Amniotic stem cell (primary cell): ENCODE measurements at places on chromosomes 11 and 22.

- DNase-seq: no peak
Measured at GRCh38 chr22:20117633-20118299, 740 bp upstream of the TRMT2A start.

GRCh38 chr11:75554258-75555022 is 7.6 kb upstream of the SERPINH1 start:
- DNase-seq: peak; percentile 91

GRCh38 chr22:22772883-22773282 is 114.7 kb upstream of the IGLL5 start:
- DNase-seq: no peak

- DNase-seq: no peak
Measured at GRCh38 chr11:85673393-85673792, 8.5 kb upstream of the CREBZF start.

DNA sequence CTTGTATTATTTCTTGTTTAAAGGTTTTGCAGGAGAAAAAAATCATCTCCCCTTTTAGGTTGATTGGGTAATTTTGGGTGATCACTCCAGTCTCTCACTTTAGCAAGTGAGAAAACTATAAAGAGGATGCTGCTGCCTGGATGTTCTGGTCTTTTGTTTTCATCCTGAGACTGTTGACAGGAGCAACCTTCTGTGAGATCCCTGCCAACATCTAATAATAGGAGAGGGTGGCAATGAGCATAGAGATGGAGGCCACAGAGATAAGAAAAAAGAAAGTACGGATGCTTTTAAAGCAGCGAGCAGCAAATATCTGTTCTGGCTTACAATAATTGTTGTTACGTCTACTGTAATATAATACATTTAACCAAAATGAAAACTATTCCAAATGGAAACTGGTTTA is 293.6 kb upstream of the MTNR1B start:
- DNase-seq: no peak

GRCh38 chr22:37248251-37248650 is 4.2 kb upstream of the RAC2 start:
- DNase-seq: no peak

GRCh38 chr11:7636350-7636749 is 37.0 kb downstream of the CYB5R2 start:
- no peak for DNase-seq

- no peak for DNase-seq
Measured at GRCh38 chr11:130121445-130121978, 38.1 kb upstream of the ST14 start.

- no peak for DNase-seq
Measured at GRCh38 chr11:16969010-16969999, 44.9 kb downstream of the PLEKHA7 start.

DNA sequence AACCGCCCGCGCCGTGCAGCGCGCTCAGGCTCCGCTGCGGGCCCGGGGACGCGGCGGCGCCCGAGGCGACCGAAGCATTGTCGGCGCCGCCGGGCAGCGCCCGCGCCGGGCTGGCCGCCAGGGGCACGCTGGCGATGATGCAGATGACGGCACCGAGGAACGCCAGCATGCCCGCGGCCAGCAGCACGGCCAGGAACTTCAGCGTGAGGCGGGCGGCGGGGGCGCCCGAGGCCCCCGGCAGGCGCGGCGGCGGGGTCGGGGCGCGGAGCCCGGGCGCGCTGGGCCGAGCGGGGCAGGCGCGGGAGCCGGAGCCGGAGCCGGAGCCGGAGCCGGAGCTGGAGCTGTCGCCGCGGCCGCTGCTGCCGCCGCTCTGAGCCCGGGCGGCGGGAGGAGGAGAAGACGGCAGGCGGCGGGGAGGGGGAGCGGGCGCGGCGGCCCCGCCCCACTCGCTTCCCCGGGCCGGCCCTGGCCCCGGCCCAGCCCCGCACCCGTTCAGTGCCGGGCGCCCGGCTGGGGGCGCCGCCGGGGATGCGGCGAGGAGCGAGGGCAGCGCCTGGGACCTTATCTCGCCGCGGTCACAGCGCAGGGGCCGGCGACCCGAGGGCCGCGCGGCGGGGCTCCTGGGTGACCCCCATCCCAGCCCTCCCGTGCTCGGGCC is at the start of gene NPTXR:
Gene NPTXR, minus strand, starts transcription at position 372 of the 658 bp plus-strand sequence.
- DNase-seq: peak; percentile 26

GRCh38 chr11:59212744-59213631 is at the start of gene MPEG1:
Gene MPEG1, minus strand, starts transcription at chr11:59212927. Its CDS starts 62 bp downstream, at chr11:59212865.
- no peak for DNase-seq

DNA sequence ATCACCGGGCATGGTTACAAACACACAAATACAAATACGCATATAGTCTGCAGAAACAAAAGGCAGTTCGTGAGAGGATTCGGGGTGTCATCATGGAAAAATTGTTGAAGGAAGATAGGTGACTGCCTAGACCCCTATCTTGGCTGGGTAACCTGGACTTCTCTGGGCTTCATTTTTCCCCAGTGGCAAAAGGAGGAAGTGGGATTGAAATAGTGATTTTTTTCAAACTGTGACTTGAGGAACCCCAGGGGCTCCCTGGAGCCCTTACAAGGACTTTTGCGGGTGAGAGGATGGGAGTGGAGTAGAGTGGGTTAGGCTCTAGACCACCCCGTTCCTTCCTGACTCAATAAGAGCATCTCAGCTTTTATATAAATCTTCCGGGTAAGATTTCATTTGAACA is 1.0 kb upstream of the ELF5 start:
- no peak for DNase-seq

DNA sequence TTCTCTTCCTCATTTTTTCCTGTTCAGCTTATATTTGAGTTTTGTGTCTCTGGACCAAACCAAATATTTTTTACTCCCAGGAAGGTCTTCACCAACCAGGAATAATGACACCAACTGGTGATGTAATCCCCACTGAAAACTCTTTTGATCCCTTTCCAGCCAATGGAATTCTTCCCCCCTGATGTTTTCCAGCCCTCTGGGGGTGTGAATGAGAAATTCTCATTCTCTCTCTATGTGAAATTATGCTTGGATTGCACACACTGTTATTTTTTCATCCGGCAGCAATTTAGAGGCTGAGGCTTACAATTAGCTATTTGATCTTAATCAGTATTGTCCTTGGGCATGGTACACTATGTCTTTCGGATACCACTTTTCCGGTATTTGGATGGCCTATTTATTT is 39.5 kb upstream of the SLC1A2 start:
- DNase-seq: no peak

- no peak for DNase-seq
Measured at GRCh38 chr11:60634126-60634525, 65.3 kb upstream of the MS4A8 start.

DNA sequence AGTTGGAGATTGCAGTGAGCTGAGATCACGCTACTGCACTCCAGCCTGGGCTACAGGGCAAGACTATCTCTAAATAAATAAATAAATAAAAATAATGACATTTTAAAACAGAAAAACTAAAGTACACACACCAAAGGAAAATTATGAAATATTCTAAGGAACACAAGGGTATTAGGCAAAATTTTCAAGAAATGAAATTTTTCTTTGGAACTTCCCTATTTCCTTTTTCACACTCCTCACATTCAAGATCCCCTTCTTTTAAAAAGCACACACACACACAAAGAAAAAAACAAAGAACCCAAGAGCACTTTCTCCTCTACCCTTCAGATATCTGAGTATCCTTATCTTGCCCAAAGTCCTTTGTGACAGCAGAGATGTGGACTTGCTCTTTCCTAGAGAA is 92.8 kb downstream of the CCDC73 start:
- no peak for DNase-seq

DNA sequence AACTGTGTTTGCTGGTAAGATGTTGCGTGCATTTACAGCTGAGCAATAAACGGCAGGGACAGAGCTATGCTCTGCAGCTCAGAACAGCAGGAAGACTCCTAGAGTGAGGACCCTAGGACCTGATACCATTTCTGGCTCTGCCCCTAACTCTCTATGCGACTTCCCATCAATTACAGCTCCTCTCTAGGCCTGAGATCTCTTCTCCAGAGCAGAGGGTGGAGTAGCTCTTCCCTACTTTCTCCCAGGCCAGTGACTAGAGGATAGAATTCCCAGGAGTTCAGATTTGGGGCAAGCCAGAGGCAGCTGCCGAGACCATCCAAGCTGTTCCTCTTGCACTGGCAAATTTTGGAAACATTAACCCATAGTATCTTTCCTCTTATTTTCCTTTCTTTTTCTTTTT is 12.8 kb upstream of the SCGB1A1 start:
- no peak for DNase-seq

DNA sequence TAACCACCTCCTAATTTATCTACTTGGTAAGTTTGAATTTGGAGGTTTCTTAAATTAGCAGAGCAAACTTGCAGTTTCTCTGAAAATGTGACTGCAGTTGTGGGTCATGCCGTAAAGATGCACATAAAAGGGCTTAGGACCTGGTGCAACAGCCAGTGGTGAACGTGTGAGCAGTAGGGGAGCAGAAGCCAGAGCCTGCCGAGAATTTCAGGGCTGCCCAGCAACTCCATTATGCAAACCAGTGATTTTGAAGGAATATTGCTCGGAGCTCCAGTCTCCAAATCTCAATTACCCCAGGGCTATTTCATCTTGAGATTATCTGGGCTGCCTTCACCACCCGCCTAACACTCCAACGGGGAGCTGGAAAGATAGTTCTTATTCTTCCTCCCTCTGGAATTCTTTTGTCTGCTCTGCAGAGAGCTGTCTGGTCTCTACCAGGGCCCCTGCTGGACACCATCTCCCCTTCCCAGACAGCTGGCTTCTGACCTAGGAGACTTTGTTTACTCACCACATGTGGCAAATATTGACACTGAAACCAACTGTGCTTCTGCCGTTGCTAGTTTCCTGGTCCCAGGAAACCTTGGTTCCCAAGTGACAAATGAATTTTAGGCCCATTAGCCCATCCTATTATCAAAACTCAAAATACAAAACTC is 93.9 kb downstream of the DSCAML1 start:
- DNase-seq: no peak

- DNase-seq: no peak
Measured at GRCh38 chr22:19766511-19767426, 6.2 kb downstream of the TBX1 start.

- no peak for DNase-seq
Measured at GRCh38 chr11:119179983-119180382, 5.3 kb upstream of the NHERF4 start.

- DNase-seq: no peak
Measured at GRCh38 chr22:19357270-19358105, 66.0 kb upstream of the CLTCL1 start.

DNA sequence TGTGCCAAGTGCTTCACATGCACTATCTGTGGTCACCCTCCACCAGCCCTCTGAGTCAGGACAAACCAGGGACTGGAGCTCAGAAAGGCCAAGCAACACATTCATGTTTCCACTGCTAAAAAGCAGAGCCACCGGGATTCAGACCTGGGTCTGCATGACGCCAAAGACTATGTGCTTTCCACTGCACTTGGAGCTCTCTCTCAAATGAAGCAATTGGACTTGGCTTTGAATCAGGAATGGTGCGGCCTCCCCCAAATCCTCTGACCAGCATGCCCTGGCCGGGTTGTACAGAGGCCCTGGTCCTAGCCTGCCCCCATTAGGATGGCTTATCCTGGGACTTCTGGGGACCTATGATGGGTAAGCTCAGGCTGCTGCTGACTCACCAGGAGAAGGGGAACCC is 80.7 kb downstream of the PKNOX2 start:
- no peak for DNase-seq

DNA sequence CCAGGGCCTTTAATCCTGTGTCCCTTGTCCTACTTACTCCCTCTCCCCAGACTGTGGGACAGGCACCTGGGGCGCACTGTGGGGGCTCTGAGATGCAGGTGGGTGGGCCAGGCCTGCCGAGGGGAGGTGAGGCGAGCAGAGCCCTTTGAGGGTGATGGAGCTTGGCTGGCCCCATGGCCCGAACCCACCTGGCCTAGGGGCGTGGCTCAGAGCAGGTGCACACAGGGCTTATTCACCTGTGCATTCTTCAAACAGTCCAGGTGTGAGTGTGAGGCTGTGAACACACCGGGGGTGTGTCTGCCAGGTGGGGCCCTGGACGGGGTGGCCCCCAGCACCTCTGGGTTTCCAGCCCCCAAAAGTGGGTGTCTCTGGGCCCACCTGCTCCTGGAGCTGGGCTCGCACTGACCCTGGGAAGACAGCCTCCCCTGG is 9.0 kb upstream of the MUC5AC start:
- DNase-seq: no peak

GRCh38 chr11:2512431-2513407 is 67.9 kb downstream of the KCNQ1 start:
- no peak for DNase-seq

GRCh38 chr11:69912161-69912910 is 93.1 kb upstream of the FGF3 start:
- DNase-seq: no peak

DNA sequence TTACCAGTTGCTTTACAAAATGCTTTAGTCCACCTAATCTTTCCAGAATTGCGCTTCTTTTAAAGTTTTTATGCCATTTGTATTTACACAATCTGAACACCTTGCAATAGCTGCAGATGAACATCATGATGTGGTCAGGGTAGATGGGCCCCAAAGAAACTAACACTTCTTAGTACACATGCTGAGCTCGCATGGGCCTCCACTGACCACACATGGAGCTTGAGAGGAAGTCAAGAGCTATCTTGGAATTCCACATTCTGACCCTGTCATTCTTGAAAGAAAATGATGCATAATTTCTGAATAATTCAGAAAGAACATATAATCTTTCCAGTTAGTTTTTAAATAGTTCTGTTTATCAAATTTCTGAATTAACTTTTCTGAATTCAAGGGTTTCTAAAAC is 7.7 kb downstream of the LIPT2 start:
- DNase-seq: no peak

DNA sequence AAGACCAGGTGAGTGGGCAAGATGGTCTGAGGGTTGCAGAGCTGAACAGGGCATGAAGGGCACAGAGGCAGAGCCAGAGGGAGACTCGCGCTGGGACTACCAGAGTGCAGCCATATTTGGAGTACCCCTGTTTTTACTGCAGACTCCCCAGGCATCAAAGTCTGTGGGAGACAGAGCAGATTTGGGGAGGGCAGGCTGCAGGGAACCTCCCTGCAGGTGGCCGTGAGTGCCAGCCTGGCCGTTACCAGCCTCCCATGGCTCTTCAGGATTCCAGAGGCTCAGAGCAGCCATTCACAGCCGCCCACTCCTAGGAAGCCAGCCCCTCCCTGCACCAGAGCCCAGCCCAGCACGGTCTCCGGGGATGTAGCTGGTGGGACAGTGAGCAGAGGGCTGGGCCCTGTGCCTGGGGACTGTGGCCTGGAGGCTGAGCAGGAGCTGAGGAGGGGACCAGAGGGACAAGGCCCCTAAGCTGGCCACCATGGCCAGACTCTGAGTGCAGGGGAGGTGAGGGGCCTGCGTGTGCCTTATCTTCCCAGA is at the start of gene SEPTIN3:
Gene SEPTIN3, plus strand, starts transcription at position 334 of the 537 bp plus-strand sequence. CDS start 2,050 bp downstream, outside the sequence.
- DNase-seq: no peak

GRCh38 chr11:9821008-9821752 is 157.3 kb downstream of the SWAP70 start:
- DNase-seq: no peak

GRCh38 chr11:65301491-65302329 is 13.0 kb upstream of the CDC42EP2 start:
- no peak for DNase-seq
